Natural killer cell treated with Interleukin-12 subunit alpha and Interleukin-12 subunit beta and Interleukin-15 and Interleukin-18, amount 100 ng/mL, for 72 hours (primary cell): ENCODE measurements at places on chromosomes 4 and X. TPM values are rescaled to one million over a fixed set of nuclear protein-coding genes. Genes with fewer than 3 reads are reported as not detected.

GRCh38 chrX:20347481-20347880 is 80.8 kb upstream of the RPS6KA3 start:
- DNase-seq = no peak
- no peaks in the 10 kb centered on the region for H3K27me3 ChIP-seq
- H3K27ac ChIP-seq = no peak overlapping the region
- peaks cover 2% of the 10 kb centered on the region for H3K4me1 ChIP-seq
- peaks cover 5% of the 10 kb centered on the region for H3K36me3 ChIP-seq

ZAR1 gene
- total RNA-seq = not detected

DNA sequence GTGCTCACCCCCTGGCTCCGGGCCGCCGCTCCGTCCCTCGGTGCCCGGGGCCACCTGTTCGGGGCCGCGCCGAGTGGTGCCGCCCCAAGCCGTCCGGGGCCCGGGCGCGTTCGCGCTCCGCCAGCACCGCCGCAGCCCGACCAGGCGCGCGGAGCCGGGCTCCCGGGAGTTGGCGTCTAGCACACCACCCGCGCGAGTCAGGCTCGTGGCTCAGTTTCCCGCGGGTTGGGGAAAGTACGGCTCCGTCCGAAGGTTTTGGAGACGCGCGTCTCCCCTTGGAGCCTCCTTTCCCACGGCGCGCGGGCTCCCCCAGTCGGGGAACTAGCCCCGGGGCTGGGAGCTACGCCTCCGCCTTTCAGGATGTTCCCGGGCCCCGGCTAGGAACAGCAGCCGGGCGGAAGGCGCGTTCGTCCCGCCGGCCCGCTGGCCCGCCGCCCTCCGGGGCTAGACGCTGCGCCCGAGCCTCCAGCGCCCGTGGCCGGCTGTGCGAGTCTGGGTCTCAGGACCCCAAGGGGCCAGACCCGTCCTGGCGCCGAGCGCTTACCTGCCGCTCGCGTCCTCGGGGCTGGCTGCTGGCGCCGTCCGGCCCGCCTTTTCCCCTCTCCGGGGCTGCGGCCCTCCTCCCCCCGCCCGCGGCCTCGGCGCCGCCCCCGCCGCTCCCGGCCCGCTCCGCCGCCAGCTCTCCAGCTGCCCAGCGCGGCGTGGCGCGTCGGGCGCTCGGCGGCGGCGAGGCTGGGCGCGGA is at the start of gene ADGRG2:
TSS of gene ADGRG2 (minus strand) at position 571 of the 743 bp plus-strand sequence. CDS start 53,634 bp downstream, outside the sequence.
- DNase-seq = no peak
- H3K36me3 ChIP-seq = no peaks in the 10 kb centered on the region
- H3K27ac ChIP-seq = no peak within 1 kb of the TSS
- H3K4me1 ChIP-seq = no peaks in the 10 kb centered on the region
- peak within 1 kb of the TSS; percentile 48 for H3K4me3 ChIP-seq

ARR3 gene
- not detected for total RNA-seq

GRCh38 chrX:132505116-132505515 is 16.3 kb upstream of the MBNL3 start:
- peaks cover 16% of the 10 kb centered on the region for H3K27me3 ChIP-seq
- no peaks in the 10 kb centered on the region for H3K4me1 ChIP-seq
- H3K36me3 ChIP-seq = no peaks in the 10 kb centered on the region

- no peak overlapping the region for H3K4me3 ChIP-seq
- H3K4me1 ChIP-seq = no peaks in the 10 kb centered on the region
- no peaks in the 10 kb centered on the region for H3K27me3 ChIP-seq
These were observed 764.1 kb downstream of the STIM2 start for GRCh38 chr4:27624749-27625148.

NLGN3 gene
- total RNA-seq = 0.78 TPM

DNA sequence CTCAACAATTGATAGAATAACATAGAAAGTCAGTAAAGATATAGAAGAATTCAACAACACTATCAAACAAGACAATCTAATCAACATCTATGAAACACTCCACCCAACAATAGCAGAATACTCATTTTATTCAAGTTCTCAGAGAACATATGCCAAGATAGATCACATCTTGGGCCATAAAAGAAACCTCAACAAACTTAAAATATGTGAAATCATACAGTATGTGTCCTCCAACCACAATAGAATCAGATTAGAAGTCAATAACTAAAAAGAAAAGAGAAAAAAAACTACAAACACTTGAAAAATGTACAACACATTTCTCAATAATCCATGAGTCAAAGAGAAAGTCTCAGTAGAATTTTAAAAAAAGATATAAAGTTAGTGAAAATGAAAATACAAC is 78.6 kb upstream of the LDB2 start:
- DNase-seq = no peak
- no peaks in the 10 kb centered on the region for H3K4me1 ChIP-seq
- H3K36me3 ChIP-seq = no peaks in the 10 kb centered on the region
- H3K27ac ChIP-seq = no peak overlapping the region
- H3K27me3 ChIP-seq = peaks cover 19% of the 10 kb centered on the region
- no peak overlapping the region for H3K4me3 ChIP-seq

DNA sequence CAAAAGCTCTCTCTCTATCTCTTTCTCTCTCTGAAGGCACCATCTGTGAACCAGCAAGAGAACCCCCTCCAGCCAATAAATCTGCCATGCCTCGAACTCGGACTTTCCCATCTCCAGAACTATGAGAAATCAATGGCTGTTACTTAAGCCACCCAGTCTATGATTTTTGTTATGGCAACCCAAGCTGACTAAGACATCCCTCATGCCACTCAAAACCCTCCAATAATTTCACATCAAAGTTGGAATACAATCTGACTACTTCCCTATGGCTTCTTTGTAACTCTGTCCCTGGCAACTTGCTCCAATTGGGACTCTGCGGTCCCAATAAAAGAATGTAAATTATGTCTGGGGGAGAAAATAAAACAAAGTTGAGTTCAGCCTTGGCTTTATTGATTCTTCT is 265.7 kb downstream of the SHOX start:
- no peak overlapping the region for H3K4me3 ChIP-seq
- H3K36me3 ChIP-seq = no peaks in the 10 kb centered on the region
- DNase-seq = no peak

GRCh38 chr4:42281324-42282020 is 115.8 kb upstream of the SHISA3 start:
- H3K27ac ChIP-seq = no peak overlapping the region
- H3K4me3 ChIP-seq = peak overlapping the region; percentile 50
- peaks cover 14% of the 10 kb centered on the region for H3K4me1 ChIP-seq
- no peak for DNase-seq

- H3K4me1 ChIP-seq = peaks cover 20% of the 10 kb centered on the region
- H3K27me3 ChIP-seq = no peaks in the 10 kb centered on the region
- peak overlapping the region; percentile 77 for H3K27ac ChIP-seq
- no peak for DNase-seq
These were observed 108.4 kb upstream of the ATXN3L start for GRCh38 chrX:13428053-13428786.

DNA sequence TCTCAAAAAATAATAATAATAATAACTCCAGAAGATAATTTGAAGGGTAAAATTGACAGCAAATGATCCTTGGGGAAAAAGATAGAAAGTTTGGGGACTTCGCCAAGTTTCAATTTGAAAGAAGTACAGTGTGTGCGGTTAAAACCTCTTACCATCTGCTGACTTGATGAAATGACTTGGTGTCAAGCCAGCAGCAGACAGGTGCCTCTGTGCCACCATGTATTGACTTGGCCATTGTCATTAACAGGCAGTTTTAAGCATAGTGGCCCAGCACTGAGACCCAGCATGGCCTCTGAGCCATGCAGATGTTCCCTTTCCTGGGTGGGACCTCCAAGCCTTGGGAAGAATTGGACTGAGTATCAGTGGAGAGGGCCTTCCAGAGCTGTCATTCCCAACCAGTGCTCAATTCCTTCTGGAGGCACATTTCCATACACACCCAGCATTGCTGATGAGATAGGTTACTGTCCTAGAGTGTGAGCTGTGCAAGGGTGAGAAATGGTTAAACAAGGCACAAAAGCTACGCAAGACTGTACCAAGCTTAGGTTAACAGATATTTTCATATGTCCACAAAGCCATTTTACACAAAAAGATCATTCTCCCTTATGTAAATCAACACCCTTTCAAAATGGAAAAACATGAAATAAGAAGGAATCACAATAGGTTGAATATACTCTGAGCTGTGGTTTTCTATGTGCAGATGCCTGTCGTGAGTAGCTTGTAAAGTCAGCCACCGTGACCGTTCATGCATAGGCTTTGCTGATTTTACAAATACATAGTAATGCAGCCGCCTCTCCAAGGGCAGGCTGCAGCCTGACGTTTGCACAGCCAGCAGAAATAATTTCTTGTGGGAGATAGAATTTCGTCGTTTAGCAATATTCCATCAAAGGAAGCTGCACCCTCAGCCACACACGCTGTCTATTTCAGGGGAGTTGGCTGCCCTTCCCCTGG is 59.4 kb upstream of the FBXW7 start:
- DNase-seq = no peak
- no peaks in the 10 kb centered on the region for H3K36me3 ChIP-seq
- H3K4me3 ChIP-seq = no peak overlapping the region
- H3K27me3 ChIP-seq = peaks cover 12% of the 10 kb centered on the region
- H3K4me1 ChIP-seq = no peaks in the 10 kb centered on the region

IRAK1 gene
- 136 TPM for total RNA-seq

PNMA3 gene
- total RNA-seq = 0.53 TPM

GRCh38 chrX:21408788-21409187 is 34.6 kb downstream of the CNKSR2 start:
- H3K4me1 ChIP-seq = no peaks in the 10 kb centered on the region
- H3K36me3 ChIP-seq = no peaks in the 10 kb centered on the region
- H3K27ac ChIP-seq = no peak overlapping the region
- no peaks in the 10 kb centered on the region for H3K27me3 ChIP-seq
- no peak overlapping the region for H3K4me3 ChIP-seq

- DNase-seq = no peak
- no peak overlapping the region for H3K27ac ChIP-seq
- no peak overlapping the region for H3K4me3 ChIP-seq
- no peaks in the 10 kb centered on the region for H3K36me3 ChIP-seq
- no peaks in the 10 kb centered on the region for H3K4me1 ChIP-seq
These were observed 147.7 kb upstream of the GRIA3 start for GRCh38 chrX:123036401-123036800.

SOX3 gene
- total RNA-seq = not detected

DNA sequence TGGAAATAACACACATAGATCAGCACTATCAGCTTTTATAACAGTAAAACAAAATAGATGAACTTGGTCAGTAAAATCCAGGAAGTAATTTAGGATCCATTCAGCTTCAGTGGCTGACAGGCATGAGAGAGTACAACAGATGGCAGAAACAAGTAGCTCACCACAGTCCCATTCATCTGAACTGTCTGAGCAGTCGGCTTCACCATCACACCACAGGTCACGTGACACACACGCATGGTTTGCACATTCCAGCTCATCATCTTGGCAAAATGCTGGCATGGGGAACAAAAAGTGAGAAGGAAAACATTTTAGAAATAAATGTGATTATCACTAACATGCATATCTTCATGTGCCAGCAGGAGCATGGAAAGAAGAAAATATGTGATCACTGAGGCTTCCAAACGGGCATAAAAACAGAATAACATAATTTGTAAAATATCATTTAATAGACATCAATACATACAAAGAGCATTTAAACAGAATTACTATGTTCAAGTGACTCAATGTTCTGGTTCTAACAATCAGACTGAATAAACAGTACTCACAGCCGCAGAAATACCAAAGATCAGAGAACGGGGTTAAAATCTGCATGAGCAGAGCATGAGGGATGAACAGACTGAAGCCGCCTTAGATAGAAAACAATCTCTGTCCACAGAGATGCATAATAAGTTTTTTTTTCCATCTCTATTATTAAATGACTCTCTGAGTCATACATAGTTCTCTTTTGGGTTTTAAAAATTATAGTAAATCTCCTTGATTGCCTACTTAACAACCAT is 158.1 kb downstream of the ATP10D start:
- no peak overlapping the region for H3K27ac ChIP-seq
- no peak overlapping the region for H3K4me3 ChIP-seq
- H3K4me1 ChIP-seq = no peaks in the 10 kb centered on the region

- no peaks in the 10 kb centered on the region for H3K4me1 ChIP-seq
- peaks cover 10% of the 10 kb centered on the region for H3K36me3 ChIP-seq
- no peak overlapping the region for H3K4me3 ChIP-seq
- DNase-seq = no peak
- no peak overlapping the region for H3K27ac ChIP-seq
These were observed 299.3 kb downstream of the KCTD8 start for GRCh38 chr4:44149282-44149681.

GRCh38 chr4:120207021-120207420 is 140.4 kb upstream of the MAD2L1 start:
- H3K4me3 ChIP-seq = no peak overlapping the region
- H3K27ac ChIP-seq = no peak overlapping the region
- H3K36me3 ChIP-seq = peaks cover 7% of the 10 kb centered on the region
- H3K4me1 ChIP-seq = no peaks in the 10 kb centered on the region
- no peak for DNase-seq

- no peak overlapping the region for H3K27ac ChIP-seq
- no peaks in the 10 kb centered on the region for H3K36me3 ChIP-seq
- H3K4me1 ChIP-seq = no peaks in the 10 kb centered on the region
- H3K27me3 ChIP-seq = peaks cover 3% of the 10 kb centered on the region
- H3K4me3 ChIP-seq = no peak overlapping the region
- DNase-seq = no peak
These were observed 2.1 kb downstream of the C4orf54 start for GRCh38 chr4:99655308-99656081.

MSL3 gene
- 23.9 TPM for total RNA-seq

PCDH7 gene
- not detected for total RNA-seq

- H3K4me3 ChIP-seq = no peak overlapping the region
- no peaks in the 10 kb centered on the region for H3K36me3 ChIP-seq
- no peak for DNase-seq
- H3K27me3 ChIP-seq = no peaks in the 10 kb centered on the region
These were observed 285.0 kb downstream of the ASMT start for GRCh38 chrX:1899841-1900240.

GRCh38 chr4:85673540-85673939 is 198.6 kb downstream of the ARHGAP24 start:
- no peaks in the 10 kb centered on the region for H3K27me3 ChIP-seq
- peaks cover under 1% of the 10 kb centered on the region for H3K36me3 ChIP-seq
- H3K4me3 ChIP-seq = no peak overlapping the region
- DNase-seq = no peak
- no peak overlapping the region for H3K27ac ChIP-seq
- H3K4me1 ChIP-seq = no peaks in the 10 kb centered on the region

DNA sequence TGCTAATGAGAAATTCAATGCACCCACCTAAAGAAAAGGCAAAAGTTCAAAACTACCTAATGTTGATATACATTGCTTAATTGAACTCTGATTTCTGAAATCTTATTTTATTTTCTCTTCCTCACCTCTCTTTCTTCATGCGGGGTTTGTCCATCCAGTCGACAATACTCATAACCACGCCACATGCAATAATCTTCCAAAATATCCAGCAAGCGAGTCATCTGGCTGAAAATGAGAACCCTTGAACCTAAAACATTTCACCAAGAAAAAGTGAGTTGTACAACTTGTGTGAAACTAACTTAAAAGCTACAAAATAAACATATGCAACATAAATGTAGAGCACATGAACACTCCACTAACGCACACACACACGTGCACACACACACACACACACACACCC is 26.7 kb downstream of the SMARCA1 start:
- no peaks in the 10 kb centered on the region for H3K4me1 ChIP-seq
- no peak for DNase-seq
- H3K27me3 ChIP-seq = peaks cover 8% of the 10 kb centered on the region
- H3K4me3 ChIP-seq = no peak overlapping the region
